ENCODE measurements at places on chromosomes 7 and 10.

GRCh38 chr7:116101704-116102103, 71.1 kb upstream of the TFEC start:
- no peak for DNase-seq

- no peak for DNase-seq
Measured at GRCh38 chr7:129222064-129222463, 2.8 kb upstream of the AHCYL2 start.

GRCh38 chr7:116689790-116690259, 17.8 kb downstream of the MET start:
- no peak for DNase-seq

DNA sequence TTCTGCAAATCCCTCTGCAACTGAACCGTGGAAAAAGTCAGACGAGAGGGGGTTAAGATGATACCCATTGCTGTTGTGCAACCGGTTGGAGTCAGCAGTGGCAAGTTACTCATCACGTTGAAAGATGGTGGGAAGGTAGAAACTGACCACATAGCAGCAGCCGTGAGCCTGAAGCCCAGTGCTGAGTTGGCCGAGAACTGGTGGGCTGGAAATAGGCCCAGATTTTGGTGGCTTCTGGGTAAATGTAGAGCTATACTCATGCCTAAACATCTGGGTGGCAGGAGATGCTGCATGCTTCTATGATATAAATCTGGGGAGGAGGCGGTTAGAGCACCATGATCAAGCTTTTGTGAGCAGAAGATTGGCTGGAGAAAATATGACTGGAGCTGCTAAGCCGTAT, 78.6 kb downstream of the ARL5B start:
- DNase-seq, result no peak

- DNase-seq, result peak; percentile 46
Measured at GRCh38 chr10:61904733-61905725, 3.5 kb downstream of the ARID5B start.

DNA sequence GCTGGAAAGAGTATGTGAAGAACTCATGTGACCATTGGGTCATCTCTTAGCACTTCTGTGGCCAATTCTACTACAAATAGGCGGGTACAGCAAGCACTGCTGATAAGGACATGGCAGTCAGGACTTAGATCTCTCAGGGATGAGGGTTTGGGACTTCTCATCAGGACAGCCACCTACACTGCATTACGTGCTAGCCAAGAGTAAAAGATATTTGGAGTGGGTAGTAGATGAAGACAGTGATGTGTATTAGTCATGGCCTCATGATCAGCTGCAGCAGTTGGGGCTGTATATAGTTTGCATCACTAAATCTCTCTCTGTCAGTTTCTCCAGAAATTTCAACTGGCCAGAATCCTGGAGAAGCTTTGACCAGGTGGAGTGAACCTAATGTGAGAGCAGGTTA, 9.2 kb downstream of the TAS2R60 start:
- DNase-seq, result no peak

DNA sequence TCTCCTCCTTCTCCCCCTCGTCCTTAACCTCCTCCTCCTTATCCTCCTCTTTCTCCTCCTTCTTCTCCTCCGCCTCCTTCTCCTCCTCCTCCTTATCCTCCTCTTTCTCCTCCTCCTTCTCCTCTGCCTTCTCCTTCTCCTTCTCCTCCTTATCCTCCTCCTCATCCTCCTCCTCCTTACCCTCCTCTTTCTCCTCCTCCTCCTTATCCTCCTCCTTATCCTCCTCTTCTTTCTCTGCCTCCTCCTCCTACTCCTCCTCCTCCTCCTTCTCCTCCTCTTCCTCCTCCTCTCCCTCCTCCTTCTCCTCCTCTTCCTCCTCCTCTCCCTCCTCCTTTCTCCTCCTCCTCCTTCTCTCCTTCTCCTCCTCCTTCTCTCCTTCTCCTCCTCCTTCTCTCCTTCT, 14.5 kb downstream of the PLXNA4 start:
- DNase-seq, result no peak
